ENCODE measurements at places on chromosomes 16 and 17.
A peak's percentile ranks its signal among the peaks of the same experiment; 100 is the strongest.

DNA sequence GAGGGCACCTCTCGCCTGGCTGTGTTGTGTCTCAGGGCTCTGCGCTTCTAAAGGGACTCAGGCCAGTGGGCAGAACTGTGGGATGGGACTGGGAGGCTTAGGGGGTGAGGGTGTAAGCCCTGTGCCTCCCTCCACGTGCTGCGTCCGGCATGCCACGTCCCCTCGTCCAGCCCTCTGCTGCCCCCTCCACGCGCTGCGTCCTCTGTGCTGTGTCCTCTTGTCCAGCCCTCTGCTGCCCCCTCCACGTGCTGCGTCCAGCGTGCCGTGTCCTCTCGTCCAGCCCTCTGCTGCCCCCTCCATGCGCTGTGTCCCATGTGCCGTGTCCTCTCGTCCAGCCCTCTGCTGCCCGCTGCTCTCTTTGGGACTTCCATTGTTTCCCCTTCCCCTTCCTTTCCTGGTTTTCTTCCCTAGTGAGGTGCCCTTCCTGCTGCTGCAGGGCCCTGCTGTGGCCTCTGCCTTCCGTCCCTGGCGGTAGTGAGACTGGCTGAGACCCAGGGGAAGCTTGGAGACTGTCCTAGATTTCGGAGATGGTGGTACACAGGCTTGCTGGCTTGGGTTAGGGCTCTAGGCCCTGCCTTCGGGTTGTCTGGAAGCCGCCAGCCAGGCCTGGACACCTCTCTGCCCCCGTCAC lies 6.4 kb upstream of the ZNF750 start:
- no peak for ATAC-seq

GRCh38 chr16:31473264-31473984 lies 1.5 kb downstream of the TGFB1I1 start:
- ATAC-seq = no peak

- no peak for ATAC-seq
Observed at GRCh38 chr17:68518063-68518815, 6.0 kb downstream of the PRKAR1A start.

DNA sequence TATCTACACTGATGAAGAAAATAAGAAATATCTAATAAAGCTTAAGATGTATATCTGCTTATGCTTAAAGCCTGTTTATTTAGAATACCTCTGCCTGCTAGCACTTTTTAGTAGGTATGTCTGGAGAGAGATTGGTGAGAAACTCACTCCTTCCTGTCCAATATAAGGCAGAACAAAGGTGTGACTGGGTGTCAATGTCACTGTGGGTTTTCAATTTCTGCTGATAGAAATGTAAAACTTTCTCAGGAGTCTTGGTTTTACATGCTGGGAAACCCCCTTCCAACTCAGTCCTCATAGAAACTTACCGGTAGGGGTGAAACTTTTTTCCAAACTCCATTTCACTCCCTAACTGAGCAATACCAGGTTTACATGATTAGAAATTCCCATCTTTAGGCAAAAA lies 17.8 kb upstream of the MPHOSPH6 start:
- ATAC-seq = peak; percentile 32

DNA sequence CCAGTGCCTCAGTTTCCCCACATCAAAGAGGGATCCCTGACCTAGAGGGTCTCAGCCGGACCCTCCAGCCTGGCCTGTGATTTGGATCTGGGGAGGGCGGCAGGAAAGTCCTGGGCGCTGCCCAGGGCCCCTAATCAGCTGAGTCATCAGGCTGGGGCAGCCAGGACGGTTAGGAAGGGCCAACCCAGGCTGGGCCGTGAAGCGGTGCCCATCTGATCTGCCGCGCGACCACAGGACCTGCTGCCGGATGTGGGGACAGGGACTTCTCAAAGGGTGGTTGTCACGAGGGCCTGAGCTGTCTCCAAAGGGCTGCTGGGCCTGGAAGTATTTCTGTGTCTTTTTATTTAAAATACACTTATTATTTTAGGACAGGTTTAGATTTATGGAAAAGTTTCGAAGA lies 4.4 kb downstream of the TPSAB1 start:
- ATAC-seq = no peak

DNA sequence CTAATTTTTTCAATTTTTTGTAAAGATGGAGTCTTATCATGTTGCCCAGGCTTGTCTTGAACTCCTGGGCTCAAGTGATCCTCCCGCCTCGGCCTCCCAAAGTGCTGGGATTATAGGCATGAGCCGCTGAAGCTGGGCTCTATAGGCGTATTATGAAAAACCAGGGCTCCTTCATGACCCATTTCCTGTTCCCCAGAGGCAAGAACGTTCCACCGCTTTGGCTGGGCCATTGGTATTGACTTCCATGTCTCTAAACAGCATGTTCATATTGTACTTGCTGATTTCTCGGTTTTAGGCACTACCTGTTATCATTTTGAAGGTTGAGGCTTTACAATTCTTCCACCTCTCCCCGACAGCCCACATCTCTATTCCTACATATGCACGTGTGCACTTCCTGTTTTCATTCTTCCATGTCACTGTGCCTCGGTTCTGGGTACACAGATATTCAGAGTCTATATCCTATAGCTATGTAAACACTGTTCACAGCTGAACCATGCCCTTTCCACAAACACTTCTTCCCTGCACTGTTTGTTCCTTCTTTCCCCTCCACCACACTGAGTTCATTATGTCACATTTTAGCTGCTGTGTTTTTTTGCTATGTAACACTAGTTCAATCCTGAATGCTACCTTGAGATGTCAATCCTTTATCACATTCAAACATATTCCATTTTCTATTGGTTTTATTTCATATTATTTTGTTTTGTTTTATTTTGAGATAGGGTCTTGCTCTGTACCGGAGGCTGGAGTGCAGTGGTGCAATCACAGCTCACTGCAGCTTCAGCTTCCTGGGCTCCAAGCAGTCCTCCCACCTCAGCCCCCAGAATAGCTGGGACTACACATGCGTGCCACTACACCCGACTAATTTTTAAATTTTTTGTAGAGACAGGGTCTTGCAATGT lies 16.8 kb upstream of the MAPK3 start:
- no peak for ATAC-seq

DNA sequence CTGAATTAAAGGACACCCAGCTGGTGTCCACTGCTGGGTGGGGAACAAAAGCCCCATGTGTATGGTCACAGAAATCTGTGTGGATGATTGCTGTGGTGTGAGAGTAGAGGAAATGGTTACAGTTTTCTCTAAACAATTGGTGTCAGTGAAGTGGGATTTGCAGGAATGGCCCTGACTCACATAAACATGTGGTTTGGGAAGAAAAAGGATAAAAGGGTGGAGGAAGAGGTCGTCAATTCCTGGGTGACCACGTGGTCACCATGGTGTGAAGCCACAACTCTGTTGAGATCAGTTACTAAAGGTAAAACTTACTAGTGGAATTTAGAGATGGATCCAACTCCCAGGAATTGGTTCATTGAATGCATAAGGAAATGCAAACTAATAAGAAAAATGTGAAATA lies 3.6 kb upstream of the TUBG2 start:
- ATAC-seq = no peak

DNA sequence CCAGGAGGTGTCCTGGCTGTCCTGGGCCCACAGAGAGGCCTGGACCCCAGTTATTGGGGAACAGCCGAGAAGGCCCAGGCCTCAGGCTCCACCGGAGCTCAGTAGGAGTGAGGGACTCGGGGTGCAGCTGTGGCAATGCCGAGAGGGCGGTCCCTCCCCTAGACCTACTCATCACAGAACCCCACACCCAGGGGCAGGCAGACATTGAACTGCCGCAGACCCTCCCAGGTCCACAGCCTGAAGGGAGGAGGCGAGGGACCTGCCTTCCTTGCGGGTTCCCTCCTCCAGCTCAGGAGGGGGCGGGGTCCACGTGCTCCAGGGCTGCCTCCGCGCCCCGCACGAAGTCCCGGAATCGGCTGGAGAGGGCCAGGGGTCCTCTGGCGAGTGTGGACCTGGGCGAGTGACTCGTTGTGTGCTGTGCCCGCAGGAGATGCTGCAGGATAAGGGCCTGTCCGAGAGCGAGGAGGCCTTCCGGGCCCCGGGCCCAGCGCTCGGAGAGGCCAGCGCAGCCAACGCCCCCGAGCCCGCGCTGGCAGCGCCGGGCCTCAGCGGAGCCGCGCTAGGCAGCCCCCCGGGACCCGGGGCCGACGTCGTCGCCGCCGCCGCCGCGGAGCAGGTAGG lies 3.9 kb downstream of the TBX4 start:
- ATAC-seq = no peak

Measured in activated CD4-positive, CD25-positive, alpha-beta regulatory T cell treated with anti-CD3 and anti-CD28 coated beads, Interleukin-2, amount 50 U/mL, for 24 hours (primary cell).